ENCODE measurements at places on chromosomes 5 and 9.

- no peak for DNase-seq
Observed at GRCh38 chr5:172595596-172596455, 45.2 kb upstream of the NEURL1B start.

DNA sequence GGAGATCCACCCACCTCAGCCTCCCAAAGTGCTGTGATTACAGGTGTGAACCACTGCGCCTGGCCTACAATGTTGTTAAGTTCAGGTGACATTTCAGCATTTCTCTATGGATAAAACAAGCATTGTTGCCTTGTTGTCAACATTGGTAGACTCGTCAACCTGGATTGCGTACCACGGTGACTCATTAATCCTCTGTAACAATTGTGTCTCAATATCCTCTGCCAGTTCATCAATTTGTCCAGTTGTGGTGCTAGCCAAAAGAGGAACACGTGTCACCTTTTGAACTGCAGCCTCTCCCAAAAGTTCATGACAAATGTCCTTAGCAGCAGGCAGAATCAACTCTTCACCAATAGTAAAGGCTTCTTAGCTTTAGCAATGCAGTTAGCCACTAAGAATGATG, 46.3 kb upstream of the LARP1 start:
- no peak for DNase-seq

GRCh38 chr9:116482740-116483139, 204.4 kb upstream of the TRIM32 start:
- DNase-seq = peak; percentile 3

DNA sequence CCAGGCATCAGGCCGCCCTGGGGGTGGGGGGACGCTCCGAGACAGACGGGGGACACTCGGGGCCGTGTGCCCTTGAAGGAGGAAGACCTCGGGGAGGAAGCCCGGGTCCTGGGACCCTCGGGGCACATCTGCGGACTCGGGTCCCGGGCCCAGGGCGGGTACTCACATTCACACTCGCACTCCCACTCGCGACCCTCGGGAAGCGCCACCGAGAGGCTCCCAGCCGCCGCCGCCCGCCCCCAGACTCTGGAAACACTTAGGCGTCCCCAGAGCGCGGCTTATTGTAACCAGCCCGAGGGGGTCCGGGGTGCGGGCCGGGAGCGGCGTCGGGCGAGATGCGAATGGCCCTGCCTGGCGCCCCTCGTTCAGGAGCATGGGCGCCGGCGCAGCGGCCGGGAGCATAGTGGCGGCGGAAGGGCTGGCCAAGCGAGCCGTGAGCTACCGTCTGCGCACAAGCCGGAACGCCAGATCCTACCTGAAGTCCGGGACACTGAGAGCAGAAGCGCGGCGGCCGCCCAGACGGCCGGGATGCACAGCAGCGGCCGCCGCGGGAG, 559 bp downstream of the ROR2 start:
- DNase-seq = no peak

DNA sequence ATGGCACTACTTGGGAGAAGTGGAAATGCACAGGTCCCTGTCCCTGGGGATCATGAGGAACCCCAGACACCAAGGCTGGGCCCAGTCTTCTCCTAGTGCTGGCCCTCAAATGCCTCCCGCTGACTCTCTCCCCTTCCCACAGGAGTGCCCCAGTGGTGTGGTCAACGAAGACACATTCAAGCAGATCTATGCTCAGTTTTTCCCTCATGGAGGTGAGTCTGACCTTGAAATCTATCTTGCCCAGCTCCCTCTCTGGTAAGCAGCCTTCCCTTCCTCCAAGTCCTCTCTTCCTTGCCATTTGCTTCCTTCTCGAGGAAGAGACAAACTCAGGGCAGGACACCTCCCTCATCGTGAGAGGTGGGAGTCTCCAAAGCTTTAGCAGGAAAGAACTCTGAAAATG, 63.3 kb upstream of the GABRP start:
- DNase-seq = no peak

- no peak for DNase-seq
Observed at GRCh38 chr9:131608493-131609037, 63.2 kb downstream of the PRRT1B start.

- no peak for DNase-seq
Observed at GRCh38 chr5:58153255-58153654, 306.6 kb downstream of the PLK2 start.

DNA sequence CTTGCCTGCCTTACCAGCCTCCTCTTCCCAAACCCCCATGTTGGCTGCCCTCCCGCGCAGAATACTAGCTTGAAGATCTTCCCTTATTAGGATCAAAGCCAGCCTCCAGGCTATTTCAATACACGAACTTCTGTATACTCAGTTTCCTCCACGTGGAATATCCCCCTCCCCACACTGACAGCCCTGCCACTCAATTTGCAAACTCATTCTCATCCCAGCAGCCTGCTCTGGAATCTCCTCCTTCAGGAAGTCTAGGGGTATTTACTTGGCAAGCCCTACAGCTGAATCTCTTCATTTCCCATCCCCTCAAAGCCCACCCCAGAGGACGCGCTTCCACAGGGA, 157.0 kb upstream of the SMIM23 start:
- DNase-seq = no peak

- no peak for DNase-seq
Observed at GRCh38 chr5:149294872-149295829, 23.5 kb downstream of the AFAP1L1 start.

DNA sequence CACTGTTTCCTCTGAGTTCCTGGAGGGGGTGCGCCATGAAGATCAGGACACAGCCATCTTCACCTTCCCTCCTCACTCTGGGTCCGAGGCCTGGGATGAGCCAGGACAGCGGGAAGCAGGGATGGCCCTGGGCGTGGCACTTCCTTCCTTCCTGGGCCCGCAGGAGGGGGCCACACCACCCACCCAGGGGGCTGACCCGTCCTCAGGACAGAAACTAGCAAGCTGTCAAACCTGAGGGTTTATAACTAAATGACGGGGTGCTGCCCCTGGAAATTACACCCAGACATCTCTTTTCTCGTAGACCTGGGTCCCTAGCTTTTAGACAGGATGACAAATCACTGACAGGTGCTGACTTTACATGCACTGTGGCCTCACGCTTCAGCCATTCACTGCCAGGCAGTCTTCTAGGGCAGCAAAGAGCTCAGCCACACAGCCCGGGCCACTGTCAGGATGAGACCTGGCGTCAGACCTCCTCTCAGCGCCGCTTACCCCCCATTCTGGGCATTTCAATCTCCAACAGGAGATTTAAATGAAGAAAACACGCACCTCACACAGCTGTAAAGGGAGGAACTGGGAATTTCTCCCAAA, 8.1 kb downstream of the FCN2 start:
- no peak for DNase-seq

DNA sequence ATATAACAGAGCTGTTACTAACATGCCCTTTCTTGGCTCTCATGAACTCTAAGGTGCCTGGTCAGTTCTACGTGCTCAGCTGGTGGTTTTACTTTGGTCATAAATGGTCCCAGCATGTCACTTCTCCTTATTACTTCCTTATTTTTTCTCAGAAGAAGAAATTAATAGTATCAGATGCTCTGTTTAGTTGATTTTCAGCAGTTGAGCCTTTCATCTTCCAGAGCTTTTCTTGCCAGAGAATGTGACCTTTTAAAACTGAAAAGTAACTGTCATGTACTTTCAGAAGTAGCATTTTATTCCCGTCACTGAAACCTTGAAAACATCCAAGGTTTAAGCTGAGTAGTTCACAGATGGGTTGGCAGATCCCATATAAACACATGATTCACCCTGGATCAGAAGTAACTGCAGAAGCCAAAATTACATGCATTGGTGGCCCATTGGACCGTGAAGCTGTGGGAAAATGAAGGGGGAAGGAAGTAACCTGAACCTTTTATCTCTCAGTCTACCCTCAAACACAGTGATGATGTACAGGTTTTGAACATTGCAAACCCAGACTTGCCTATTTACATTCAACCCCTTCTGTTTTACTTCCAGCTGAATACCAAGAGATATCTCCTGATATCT, 50.5 kb downstream of the HACD4 start:
- no peak for DNase-seq

DNA sequence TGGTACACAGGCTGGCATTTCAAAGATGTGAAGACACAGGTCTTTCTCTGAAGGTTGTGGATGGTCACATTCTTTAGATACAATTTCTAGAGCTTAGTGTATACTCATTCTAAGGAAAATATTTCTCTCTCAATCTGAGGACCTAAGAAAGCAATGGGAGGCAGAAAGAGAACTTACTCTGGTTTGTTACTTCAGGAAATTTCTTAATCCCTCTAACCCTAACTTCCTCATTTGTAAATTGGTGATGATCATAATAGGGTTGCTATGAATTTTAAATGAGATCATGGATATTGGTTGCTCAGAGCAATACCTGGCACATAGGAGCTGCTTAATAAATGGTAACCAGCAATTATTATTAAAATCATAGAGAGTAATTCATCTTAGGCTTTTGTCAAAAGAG, 22.1 kb downstream of the FAM170A start:
- DNase-seq = no peak

GRCh38 chr5:128736553-128736952, 198.5 kb upstream of the FBN2 start:
- DNase-seq = peak; percentile 28

DNA sequence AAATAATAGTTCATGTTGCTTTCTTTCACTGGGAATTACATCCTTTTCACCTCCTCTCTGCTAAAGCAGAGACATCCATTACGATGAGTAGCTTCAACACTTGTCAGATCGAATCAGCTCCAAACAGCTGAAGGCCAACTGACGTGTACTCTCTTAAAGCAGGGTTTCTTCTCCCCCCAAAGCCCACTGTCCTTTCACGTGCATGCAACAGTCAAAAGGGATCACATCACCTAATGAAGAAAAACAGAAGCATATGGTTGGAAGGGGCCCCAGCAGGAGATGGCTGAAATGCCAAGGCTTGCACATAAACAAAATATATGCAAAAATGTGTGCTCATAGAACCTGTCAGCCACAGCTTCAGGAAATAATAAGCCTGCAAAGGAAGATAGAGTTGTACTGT, 421.6 kb downstream of the ANXA1 start:
- DNase-seq = no peak

- DNase-seq = no peak
Observed at GRCh38 chr9:6301858-6302257, 26.3 kb upstream of the TPD52L3 start.

GRCh38 chr5:14270209-14270702, 127.1 kb downstream of the TRIO start:
- DNase-seq = no peak

GRCh38 chr9:88243736-88244135, 105.5 kb upstream of the SPATA31C2 start:
- no peak for DNase-seq

DNA sequence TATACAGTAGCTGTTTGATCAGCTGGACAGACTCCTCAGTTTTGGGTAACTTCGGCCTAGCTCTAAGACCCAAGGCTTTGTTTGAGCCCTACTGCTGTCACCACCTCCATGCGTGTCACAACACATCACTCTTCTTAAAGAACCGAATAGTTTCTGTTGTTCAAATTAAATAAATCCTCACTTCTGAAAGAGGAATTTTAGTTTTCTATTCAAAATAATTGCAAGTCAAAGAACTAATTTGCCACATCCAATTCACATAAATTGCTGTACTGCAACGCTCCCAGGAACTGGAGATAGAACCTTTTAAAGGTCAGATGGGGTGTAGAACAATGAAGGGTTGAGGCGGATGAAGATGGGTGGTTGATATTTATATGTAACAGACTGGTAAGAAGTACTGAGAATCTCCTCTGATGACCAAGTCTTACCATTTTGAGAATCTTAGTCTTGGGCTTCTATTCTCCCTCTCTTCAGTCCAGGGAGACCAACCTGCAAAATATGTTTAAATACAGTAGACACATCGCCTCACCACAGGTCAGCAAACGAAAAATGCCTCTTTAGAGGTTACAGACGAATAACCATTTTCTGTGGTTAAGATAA, 1.6 kb downstream of the NREP start:
- no peak for DNase-seq

- DNase-seq = no peak
Observed at GRCh38 chr5:95739857-95740256, 8.7 kb downstream of the RHOBTB3 start.

- DNase-seq = no peak
Observed at GRCh38 chr5:171600741-171601265, 181.4 kb downstream of the FGF18 start.

DNA sequence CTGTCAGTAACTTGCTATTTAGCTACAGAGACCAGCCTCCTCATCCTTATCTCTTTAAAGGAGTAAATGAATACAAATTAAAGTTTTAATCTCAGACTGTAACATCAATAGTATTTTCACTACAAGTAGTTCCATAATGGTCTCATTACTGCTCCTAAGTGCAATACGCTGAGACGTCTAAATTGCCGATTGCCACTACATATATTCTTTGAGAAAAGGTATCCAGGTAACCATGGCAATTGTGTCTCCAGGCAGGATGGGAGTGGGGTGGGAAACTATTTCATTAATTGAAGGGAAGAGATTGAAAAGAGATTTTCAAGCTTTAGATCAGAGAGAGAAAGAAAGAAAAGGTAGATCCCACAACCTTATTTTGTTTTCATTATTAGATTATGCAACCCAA, 65.5 kb upstream of the PPP2R2B start:
- DNase-seq = no peak

- no peak for DNase-seq
Observed at GRCh38 chr5:105207066-105207465, 1644.5 kb upstream of the NUDT12 start.

DNA sequence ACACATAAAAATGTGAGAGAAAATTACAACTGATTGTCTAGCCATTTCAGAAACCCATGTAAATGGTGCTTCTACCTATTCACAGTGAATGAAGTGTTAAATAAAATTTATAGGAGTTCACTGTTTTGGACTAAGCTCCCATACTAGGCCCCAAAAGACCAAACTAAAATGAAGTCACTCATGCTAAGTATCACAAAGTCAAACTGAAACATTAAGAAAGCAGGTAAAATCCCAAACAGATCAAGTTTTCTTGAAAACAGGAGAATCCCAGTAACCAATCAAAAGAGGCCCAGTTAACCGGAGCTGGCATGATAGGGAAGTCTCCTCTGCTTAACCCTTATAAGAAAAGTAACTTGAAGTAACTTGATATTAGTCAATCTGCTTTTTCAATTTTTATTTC, 35.2 kb upstream of the MYOT start:
- DNase-seq = no peak

DNA sequence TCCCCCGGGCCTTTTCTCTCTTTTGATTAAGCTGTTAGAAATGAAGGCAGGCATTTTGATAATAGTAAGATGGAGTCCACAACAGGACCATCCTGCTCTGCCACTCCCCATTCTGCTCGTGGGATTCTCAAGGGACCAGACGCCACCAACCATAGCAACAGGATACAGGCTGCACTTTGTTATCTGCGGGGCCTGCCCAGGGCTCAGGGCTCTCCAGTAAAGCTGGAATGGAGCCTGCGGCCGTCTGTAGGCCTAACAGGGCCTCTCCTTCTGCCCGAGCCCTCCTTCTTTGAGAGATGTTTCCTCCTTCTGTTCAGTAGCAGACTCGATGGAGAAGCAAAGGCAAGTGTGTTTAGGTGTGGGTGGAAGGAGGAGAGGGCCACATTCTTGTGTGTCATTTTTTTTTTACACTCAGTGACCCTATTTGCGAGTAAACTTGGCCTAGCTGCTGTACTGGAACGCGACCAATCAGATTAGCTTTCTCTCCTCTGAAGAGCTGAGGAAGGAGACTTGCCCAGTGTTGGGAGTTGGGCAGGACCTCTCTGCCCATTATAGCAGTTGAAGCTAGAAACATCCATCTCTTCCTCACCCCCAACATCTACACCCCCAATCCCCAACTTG, 8.9 kb upstream of the EPB41L4B start:
- DNase-seq = no peak

- DNase-seq = peak; percentile 28
Observed at GRCh38 chr9:19409401-19410194, 789 bp downstream of the ACER2 start.

GRCh38 chr9:78406146-78406545, 109.2 kb downstream of the PSAT1 start:
- no peak for DNase-seq
